Inflammatory macrophage treated with lipopolysaccharide for 4 hours (primary cell): ENCODE measurements at places on chromosomes 5 and 9.

- DNase-seq, result no peak
Measured at GRCh38 chr5:138274189-138274853, at the start of gene GFRA3. Gene GFRA3 (minus strand): TSS chr5:138274621. CDS start chr5:138274424, 197 bp downstream.

GRCh38 chr9:110994771-110995241 is 43.5 kb downstream of the LPAR1 start:
- DNase-seq, result peak; percentile 46

DNA sequence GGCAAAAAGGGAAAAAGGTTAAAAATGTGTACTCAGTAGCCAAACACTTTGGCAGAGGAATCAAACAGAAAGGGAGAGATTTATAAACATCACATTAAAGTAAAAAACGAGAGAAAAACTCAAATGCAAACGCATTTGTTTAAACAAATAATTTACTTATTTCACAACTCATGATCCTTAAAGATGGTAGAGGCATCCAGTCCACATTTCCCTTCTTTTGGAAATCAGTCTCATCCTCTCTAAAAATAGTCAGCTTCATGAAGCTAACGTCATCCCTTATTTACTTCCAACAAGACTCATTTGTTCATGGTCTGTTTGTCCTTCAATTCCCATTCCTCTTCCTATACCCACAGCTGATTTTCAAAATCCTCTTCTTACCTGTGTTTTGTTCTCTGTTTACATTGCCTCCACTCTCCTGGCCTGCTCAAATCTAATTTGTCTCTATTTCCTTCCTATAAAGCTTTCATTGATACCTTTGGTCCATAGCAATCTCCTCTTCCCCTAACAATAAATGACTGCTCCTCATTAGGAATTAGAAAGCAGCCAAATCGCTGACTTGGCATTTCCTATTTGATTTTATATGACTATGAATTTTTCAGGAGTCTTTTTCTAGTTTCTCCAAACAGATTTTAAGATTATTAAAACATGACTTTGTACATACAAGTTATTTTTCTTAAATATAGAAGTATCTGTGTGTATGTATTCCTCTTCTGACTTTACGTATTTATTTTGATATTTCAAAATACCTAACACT is 805.3 kb downstream of the TLE1 start:
- no peak for DNase-seq

GRCh38 chr9:38141746-38142591 is 72.9 kb upstream of the SHB start:
- no peak for DNase-seq

DNA sequence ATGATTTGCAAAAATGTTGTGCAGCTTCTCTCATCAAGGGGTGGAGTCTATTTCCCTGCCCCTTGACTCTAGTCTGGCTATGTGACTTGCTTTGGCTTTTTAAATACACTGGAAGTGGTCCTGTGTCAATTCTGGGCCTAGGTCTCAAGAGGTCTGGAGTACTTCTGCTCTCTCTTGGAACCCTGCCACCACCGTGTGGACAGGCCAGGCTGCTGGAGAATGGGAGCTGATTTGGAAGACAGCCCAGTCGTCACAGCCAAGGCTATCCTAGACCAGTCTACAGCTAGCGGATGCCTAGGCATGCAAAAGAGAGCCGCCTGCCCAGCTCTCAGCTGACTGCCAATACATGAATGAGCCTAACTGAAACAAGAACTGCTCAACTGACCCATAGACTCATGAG is 56.7 kb upstream of the CLINT1 start:
- no peak for DNase-seq

- DNase-seq, result peak; percentile 11
Measured at GRCh38 chr5:57094753-57095683, 78.8 kb upstream of the GPBP1 start.

- DNase-seq, result peak; percentile 44
Measured at GRCh38 chr5:173780235-173781234, 107.6 kb upstream of the CPEB4 start.

DNA sequence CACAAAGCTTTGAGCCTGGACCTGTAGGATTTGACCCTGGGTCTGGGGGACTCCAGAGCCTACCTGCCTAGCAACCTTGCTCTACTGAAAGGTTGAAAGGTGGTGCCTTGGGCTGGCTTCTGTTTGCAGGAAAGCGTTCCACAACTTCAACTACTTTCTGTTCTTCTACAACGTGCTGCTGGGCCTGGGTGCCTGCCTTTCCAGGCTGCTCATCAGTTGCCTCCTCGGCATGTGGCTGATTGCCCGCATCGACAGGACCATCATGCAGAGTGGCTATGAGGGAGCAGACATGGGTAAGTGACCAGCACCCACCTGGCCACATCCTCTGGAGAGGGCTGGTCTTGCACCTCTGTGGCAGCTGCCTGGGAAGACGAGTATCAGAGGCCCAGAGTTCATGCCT is 13.6 kb upstream of the CCDC180 start:
- no peak for DNase-seq

DNA sequence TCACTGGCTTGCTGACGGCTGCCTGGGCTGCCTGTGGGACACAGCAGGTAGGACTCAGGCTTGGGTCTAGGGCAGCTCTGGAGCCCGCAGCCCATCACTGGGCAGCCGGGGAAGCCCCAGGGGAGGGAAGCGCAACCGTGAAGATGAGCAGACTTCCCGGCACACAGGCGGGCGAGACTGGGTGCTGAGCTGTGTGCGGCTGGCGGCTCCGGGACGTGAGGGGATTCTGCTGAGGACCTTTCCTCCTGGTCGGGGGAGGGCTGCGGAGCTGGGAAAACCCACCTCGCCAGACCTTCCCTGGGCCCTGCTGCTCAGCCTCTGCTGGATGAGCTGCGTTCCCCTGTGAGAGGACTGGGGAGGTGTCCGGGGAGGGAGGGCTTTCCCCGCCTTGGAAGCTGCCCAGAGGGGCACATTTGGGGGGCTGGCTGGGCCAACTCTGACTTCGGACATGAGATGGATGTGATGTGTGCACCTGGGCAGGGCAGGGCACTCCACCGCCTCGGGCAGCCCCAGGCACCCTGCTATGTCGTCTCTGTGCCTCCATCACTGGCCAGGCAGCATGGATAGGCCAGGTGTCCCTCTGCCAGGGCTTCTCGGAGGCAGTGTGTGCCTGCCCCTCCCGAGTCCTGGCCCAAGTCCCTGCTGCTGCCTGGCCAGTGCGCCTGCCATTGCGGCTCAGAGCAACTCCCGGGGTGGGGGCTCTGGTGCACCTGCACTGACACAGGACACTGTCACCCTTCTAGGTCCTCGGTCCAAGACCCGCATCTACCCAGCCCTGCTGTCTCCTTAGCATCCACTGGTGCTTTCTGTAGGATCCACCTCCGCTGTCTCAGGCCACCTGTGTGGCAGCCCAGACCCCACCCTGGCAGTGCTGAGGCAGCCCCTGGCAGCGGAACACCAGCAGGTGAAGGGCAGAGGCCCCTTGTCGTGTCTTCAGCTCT is 66.4 kb downstream of the COL5A1 start:
- no peak for DNase-seq

GRCh38 chr9:135036861-135037465 is 50.5 kb upstream of the OLFM1 start:
- DNase-seq, result no peak

DNA sequence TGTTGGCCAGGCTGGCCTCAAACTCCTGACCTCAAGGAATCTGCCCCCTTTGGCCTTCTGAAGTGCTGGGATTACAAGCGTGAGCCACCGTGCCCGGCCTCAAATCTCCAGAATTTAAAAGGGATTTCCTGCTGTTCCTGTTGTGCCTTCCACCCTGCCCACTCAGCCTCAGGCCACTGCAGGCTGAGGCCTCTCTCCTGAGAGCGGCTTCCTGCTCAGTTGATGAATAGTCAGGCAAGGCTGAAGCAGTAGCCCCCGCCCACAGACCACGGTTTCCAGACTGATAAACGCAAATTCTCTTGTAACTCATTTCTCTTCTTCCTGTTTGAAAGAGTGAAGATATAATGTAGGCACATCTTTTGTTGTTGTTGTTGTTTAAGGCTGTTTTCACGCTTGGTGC is 127.0 kb upstream of the PLCXD3 start:
- DNase-seq, result no peak

GRCh38 chr5:10762776-10763500 is 1.9 kb upstream of the DAP start:
- no peak for DNase-seq

DNA sequence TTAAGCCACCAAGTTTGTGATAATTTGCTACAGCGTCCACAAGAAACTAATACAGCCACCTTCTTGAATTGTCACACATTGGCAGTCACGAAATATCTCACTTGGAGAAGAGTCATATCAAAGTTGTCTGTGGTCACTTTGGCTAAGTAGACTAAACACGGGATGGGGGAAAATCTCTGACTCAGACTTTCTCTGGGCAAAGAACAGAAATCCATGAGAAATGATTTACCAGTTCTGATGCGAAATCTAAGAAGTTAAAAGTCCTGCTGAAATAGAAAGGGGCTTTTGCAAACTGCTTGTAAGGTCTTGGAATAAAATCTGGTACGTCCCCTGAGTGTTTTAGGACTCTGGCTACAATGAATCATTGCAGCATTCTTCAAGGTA is 158.4 kb downstream of the COL23A1 start:
- DNase-seq, result no peak

DNA sequence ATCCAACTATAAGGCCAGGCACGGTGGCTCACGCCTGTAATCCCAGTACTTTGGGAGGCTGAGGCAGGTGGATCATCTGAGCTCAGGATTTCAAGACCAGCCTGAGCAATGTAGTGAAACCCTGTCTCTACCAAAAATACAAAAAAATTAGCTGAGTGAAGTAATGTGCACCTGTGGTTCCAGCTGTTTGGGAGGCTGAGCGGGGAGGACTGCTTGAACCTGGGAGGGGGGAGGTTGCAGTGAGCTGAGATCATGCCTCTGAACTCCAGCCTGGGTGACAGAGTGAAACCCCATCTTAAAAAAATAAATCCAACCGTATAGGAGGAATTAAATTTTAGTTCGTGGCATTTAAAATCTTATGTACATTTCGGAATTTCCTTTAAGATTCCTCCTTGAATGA is 123.4 kb downstream of the CDC42SE2 start:
- no peak for DNase-seq

GRCh38 chr5:72369301-72369700 is 49.1 kb downstream of the PTCD2 start:
- DNase-seq, result no peak

GRCh38 chr9:12204512-12204911 is 488.7 kb upstream of the TYRP1 start:
- no peak for DNase-seq

- DNase-seq, result no peak
Measured at GRCh38 chr5:150593996-150594395, 46.5 kb upstream of the SYNPO start.

- DNase-seq, result no peak
Measured at GRCh38 chr5:91114658-91115057, 268.5 kb downstream of the ARRDC3 start.

DNA sequence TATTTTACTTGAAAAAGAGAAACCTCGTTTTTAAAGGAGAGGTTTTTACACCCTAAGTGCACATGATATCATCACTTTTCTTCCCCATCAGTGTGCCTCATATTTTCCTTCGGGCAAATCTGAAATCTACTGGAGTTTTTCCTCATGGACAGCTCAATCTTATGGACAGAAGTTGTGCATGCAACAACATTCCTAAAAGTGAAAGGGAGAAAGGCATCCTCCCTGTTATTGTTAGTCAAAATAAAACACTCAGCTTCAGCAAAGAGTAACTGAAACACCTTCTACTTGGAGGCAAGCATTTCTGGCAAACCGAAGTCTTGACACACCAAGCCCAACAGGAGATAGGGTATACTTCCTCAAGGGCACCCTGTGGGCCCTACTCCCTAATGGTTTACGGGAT is 217.9 kb downstream of the BNC2 start:
- DNase-seq, result no peak

- DNase-seq, result no peak
Measured at GRCh38 chr5:127077366-127077765, 4.1 kb upstream of the C5orf63 start.

DNA sequence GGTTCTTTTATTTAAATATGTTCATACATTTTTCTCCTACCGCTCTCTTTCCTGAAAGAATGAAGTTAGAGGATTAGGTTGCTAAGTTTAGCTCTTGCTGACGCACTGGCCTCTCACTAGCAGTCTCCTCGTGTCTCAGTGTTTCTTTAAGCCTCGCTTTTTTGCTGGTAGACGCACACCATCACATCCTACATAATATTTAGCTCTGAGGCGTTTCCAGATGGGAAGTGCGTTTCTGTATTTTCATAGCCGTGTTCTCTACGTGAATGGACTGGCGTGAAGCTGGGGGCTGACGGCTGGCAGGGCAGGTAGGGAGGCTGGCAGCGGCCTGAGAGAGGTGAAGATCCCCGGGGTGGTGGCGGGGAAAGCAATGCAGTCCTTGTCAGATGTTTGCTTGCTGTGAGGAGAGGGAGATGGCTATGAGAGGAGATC is 79.2 kb upstream of the SPRY4 start:
- DNase-seq, result no peak

DNA sequence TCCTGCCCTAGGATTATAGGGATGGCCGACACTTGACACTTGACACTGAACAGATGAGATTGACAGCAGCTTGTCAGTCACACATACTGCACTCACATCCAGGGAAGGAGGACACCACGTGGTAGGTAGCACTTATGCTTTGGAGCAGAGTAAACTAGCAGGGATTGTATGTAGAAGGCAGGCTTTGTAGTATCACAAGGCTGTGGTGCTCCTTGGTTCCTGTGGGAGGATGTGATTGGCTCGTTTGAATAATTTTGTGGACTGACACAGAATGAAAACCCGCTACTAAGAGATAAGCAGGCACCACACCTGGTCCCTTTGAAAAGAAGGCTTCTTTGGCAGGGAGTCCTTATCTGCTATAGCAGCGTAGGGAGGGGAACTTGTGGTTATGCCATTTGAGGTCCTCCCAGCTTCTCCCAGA is 63.6 kb upstream of the IL12B start:
- DNase-seq, result no peak

DNA sequence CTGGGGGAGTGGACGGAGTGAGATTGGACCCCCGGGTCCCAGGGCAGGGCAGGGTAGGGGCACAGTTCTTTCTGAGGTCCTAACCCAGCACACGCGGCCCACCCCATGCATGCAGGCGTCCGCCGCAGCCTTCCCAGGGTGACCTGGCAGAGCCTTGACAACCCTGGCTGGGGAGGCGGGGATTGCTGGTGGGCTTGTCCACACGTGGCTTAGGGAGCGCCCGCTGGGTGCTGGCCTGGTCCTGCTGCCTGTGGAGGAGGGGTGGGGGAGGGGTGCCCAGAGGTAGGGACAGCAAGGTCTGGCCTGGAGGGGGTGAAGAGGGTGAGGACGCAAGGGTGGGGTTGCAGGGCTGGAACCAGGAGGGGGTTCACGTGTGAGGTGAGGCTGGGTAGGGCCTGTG is 6.0 kb downstream of the RXRA start:
- DNase-seq, result no peak

- no peak for DNase-seq
Measured at GRCh38 chr9:113941056-113941455, 64.9 kb downstream of the ZNF618 start.

- no peak for DNase-seq
Measured at GRCh38 chr5:146660376-146660960, 144.5 kb upstream of the GPR151 start.

DNA sequence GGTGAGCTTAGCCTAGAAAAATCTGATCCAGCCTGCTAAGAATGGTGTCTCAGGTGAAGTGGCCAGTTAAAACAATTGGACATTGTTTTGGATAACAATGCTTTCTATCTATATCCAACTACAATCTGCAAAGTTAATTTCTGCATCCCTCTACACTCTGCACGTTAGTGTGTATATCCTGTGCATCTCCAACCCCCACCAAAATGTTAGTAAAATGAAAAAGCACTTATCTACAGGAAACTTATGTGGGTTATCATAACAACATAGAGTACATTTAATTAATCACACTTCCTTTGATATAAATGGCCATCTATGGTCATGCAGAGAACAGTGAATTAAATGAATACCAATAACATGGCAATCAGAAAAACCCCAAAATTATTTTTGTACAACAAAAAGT is 158.7 kb downstream of the NFIB start:
- no peak for DNase-seq
